ENCODE measurements at places on chromosomes 1 and 21.

GRCh38 chr1:103917795-103918194, 168.1 kb downstream of the AMY1C start:
- no peak for DNase-seq

- DNase-seq: no peak
Observed at GRCh38 chr1:71245246-71245645, 164.4 kb upstream of the ZRANB2 start.

GRCh38 chr21:31142600-31142999, 104.3 kb upstream of the KRTAP19-8 start:
- no peak for DNase-seq

DNA sequence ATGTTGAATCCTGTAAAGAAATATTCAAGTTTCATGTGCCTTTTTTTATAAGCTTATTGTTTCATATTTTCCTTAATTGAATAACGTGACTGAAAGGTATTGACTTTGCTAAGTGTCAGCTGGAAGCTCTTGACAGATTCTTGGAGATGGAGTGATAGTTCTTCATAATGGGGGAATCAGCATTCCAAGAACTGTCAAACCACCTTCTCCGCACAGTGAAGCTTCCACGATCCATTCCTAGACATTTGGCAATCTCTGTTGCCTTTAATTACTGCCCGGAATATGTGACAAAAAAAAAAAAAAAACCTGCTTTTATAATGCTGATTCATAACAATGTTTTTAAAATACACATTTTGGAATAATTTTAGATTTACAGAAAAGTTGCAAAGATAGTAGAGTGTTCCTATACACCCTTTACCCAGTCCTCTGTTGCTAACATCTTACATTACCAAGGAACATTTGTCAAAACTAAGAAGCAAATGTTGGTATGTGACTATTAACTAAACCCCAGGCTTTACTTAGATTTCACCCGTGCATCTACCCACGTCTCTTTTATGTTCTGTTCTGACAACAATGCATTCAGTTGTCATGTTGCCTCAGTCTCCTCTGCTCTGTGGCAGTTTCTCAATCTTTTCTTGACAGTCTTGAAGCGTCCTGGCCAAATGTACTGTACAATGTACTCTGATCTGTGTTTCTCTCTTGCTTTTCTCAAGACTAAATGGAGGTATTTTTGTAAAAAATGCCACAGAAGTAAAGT, 674.1 kb downstream of the SMYD3 start:
- DNase-seq: no peak

GRCh38 chr21:30216041-30216723, at the start of gene CLDN8:
Gene CLDN8, minus strand, starts transcription at chr21:30216097. Its CDS starts 172 bp downstream, at chr21:30215925.
- DNase-seq: no peak

- no peak for DNase-seq
Observed at GRCh38 chr21:33373451-33373850, 29.8 kb upstream of the IFNGR2 start.

GRCh38 chr1:27561124-27561899, 42.6 kb downstream of the AHDC1 start:
- DNase-seq: no peak

DNA sequence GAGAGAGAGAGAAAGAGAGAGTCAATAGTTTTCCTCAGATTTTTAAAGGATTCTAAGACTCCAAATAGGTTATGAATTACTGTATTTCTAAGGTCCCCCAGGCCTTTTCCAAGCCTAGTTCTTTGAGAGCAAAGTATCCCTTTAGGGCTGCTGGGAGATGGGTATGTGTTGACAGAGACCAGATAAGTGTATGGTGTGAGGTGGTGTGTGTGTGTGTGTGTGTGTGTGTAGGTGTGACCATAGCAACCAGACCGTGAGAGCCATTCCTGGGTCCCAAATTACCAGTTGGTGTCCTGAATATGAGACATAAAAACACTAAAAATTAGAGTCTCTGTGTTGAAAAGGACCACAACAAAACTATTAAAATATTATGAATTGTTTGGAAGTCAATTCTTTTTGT, 41.7 kb upstream of the DNAJC6 start:
- DNase-seq: no peak

GRCh38 chr1:194548071-194548470, 1361.7 kb upstream of the B3GALT2 start:
- no peak for DNase-seq

DNA sequence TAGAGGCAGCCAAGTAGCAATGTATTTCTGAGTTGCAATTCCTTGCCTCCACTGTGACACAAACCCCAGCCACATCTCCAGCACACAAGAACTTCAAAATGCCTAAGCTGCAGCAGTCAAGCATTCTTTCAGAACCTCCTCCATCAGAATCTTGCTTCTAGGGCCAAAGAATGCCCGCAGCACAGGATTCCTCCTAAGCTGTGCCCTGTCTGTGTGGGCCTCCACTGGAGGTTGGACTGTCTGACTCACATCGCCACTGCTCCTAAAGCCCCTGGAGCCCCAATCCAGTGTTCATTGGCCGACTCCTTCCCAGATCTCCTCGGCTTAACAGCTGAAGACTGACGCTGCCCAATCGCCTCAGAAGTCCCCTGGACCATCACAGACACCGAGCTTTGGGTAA, 43.2 kb upstream of the SERTAD4 start:
- no peak for DNase-seq

DNA sequence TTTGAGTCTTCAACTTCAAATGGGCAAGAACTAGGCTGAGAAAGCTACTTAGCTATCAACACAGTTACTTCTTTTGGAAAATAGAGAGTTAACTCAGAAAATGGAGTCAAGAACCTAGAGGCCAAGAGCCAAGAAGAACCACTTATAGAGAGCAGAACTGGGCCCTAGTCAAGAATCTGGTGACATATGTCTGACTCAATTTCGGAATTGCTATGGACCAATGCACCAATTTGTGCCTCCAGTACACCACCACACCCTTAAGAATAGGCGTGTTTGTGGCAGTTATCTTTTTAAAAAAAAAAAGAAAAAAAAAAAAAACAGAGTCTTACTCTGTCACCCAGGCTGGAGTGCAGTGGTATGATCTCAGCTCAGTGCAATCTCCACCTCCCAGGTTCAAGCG, 7.8 kb downstream of the S100A2 start:
- no peak for DNase-seq

DNA sequence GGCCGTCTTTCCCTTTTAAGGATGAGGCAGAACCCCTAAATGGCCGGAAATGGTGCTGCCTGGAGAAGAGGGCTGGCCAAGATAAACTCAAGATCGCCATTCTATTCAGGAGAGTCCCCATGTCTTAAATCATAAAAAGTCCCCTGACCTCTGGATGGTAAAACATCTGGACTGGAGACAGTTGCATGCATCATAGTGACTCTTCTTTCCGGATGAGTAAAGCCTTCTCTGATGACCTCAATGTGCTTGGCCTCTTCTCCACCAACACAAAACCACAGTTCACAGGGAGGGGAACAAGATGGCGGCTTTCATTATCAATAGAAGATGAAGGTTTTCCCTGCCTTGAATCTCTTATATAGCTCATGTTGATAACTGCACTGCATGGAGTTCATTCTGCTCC, 27.5 kb upstream of the H6PD start:
- no peak for DNase-seq

DNA sequence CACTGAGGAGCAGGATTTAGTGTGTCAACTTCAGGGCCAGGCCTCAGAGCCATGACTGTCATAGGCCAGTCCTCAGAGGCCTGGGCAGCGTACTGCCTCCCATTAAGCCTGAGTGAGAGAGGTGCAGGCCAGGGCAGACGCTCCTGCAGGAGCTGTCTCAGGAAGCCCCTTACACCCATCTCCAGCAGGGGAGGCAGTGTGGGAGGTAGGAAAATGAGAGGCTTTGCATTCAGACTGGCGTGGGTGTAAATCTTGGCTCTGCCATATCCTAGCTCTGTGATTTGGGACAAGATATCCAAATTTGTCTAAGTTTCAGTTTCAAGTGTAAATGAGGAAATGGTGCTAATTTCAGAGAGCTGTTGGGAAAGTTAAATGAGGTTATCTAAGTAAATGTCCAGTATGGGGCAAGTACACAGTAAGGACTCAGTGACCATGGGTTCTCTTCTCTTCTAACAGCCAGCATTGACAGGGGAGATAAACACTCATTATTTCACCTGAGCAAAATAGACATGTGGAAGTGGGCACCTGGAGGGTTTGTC, 184.1 kb downstream of the ZSCAN20 start:
- no peak for DNase-seq

- no peak for DNase-seq
Observed at GRCh38 chr1:17984583-17984982, 123.0 kb upstream of the IGSF21 start.

DNA sequence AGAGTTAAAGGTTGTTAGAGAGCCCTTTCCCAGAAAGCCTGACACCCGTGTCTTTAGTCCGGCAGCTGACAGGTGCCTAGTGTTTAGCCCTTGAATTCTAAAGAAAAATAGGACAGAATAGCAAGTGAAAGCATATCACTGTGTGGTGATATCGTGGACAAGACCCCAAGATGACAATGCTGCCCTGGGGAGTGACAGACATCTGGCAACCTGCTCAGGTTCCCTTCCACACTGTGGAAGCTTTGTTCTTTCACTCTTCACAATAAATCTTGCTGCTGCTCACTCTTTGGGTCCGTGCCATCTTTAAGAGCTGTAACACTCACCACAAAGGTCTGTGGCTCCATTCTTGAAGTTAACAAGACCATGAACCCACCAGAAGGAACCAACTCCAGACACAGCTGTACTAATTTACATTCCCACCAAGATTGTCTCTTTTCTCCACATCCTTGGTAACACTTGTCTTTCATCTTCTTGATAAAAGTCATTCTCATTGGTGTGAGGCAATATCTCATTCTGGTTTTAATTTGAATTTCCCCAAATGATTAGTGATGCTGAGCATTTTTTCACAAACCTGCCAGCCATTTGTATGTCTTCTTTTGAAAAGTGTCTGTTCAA, 107.6 kb upstream of the SGIP1 start:
- no peak for DNase-seq

DNA sequence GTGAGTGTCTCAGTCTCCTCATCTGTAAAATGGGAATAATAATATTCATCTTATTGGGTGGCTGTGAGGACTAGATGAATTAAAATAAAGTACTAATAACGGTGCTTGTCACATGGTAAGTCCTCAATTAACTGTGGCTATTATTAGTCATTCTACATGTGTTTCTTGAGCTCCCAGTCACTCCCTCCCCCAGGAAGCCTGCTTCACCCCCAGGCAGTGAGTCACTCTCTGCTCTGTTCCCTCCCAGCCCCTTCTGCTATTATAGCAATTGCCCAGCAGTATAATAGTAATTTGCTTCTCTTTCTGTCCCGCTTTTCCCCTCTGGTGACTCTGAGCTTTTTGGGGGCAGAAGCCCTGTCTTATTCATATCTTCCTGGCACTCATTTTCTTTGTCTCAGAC, 102.0 kb downstream of the BEND5 start:
- DNase-seq: no peak

DNA sequence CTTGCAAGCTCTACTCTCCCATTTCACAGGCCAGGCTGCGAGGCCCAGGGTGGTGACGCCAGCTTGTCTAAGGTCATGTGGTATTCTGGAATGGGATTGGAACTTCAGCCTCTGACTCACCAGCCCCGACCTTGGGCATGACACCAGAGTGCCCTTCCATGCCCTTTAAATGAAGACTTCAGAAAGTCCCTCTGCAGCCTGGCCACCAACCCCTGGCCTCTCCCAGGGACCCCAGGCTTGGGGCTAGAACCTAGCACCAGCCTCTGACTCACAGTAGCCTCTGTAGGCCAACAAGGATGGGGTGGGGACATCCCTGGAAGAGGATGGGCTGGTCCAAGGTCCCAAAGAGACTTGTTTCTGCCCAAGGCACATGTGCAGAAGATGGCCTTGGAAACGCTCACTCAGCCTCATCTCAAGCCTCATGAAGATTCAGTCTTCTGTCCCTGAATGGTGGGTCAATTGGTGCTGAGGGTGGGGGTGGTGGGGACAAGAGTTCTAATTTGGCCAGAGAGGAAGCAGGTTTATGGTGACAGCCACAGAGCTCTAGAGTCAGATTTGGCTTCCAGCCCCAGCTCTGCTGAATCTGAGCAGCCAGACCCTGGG, 36.1 kb upstream of the RUNX3 start:
- no peak for DNase-seq

DNA sequence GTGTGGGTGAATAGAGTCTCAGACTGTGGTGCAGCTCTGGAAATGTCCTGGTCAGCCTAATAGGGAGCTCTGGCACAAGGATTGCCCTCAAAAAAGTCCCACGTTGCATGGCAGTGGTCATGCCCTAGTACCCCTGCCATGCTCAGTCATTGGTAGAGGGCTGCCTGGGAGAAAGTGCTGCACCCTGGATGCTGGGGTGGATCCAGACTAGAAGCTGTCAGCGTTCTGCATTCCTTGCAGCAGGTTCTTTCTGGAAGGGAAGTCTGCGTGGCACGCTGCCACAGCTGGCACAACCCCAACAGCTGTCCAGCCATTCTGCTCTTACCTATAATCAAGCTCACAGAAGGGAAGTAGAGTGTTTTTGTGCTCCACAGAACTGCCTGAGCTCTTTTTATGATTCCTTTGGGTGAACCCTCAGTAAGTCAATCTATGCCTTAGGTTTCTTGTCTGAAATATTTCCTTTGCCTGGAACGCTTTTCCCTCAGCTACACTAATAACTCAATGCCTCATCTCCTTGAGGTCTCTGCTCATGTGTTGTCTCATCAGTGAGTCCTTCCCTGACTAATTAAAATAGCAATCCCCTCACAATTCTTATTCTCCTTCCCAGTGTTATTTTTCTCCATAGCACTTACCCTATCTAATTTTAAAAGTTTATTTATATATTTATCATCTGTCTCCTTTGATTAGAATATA, 61.5 kb upstream of the JAK1 start:
- no peak for DNase-seq

DNA sequence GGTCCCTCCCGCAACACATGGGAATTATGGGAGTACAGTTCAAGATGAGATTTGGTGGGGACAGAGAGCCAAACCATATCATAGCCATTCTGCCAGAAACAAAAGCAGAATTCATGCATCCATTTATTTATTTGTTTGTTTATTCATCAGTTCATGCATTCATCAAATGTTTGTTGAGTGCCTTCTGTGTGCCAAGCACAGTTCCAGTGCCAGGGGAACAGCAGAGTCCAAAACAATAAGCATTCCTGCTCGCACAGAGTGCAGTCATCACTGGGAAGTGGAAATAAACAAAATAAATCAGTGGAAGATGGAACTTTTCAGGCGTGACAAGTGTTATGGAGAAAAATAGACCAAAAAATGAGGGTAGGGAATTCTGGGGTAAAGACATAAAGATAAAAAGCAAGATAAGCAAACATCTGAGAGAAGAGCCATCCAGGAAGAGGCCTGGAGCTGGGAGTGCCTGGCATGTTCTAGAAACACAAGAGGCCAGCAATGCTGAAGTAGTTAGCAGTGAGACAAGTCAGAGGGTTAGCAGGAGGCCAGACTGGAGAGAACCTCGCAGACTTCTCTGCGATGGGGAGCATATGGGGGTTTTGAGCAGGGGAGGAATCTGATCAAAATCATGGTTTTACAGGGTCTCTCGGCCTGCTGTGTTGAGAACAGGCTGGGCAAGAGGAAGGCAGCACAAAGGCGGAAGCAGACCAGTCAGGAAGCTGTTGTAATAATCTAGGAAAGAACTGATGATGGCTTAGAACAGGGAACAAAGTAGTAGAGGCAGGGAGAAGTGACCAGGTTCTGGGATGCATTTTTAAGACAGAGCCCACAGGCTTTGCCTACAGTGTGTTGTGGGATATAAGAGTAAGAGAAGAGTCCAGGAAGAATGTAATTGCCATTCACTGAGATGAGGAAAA, 113.2 kb downstream of the GLUL start:
- DNase-seq: no peak
